ENCODE measurements at places on chromosomes 1 and 21. TPM values are rescaled to one million over a fixed set of nuclear protein-coding genes. Genes with fewer than 3 reads are reported as not detected.

G0S2 gene
- total RNA-seq, result 8.3 TPM

GNAT2 gene
- total RNA-seq, result not detected

MTARC2 gene
- 16.9 TPM for total RNA-seq

NUDT4B gene
- total RNA-seq, result 0.32 TPM

ADAMTS5 gene
- total RNA-seq, result 3.4 TPM

AADACL4 gene
- not detected for total RNA-seq

TRIM63 gene
- total RNA-seq, result 0.09 TPM

CYYR1 gene
- 3.8 TPM for total RNA-seq

ANGPTL1 gene
- total RNA-seq, result 2.9 TPM

HES4 gene
- total RNA-seq, result 17.9 TPM

ZYG11A gene
- not detected for total RNA-seq
